GM04503 (cell line): ENCODE measurements at places on chromosomes 7 and 10.

DNA sequence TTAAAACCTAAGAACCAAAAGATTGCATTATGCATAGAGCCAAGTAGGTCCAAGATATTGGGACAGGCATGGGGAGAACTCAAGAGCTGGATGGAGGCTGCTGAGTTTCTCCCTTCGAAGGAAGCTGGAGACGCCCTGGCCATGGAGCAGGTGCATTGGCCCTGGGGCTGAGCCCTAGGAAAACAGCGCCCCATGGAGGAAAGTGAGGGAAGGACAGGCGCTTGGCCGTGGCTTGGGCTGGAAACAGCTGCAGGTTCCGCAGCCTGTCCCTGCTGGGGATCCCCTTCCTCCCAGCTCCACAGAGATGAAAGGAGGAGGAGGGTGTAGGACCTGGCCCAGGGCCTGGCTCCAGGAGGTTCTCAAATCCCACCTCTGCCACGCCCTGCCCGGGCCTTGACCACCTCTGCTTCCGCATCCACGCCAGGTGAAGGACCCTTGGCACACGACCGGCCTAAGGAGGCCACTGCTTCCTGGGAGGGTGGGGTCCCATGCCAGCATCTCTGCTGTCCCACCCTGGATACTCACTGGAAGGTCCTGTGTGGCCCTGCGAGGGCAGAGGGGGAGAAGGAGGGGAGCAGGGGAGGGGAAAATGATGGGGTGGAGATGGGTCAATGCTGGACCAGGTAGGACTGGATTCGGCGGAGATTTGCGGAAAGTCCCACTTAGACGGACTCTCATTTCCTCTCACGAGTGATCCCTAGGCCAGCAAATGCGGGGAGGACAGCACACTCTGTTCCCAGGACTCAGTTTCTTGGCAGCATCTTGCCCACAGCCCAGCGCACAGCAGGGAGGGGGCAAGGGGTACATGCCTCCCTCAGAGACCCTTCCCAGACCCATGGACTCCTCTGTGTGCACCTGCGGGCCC, 258.6 kb upstream of the TCERG1L start:
- DNase-seq: no peak

GRCh38 chr7:4745971-4746919, 29.2 kb upstream of the AP5Z1 start:
- peak; percentile 48 for DNase-seq

- DNase-seq: peak; percentile 59
These were observed 806.1 kb downstream of the TNS3 start for GRCh38 chr7:46775776-46776175.

DNA sequence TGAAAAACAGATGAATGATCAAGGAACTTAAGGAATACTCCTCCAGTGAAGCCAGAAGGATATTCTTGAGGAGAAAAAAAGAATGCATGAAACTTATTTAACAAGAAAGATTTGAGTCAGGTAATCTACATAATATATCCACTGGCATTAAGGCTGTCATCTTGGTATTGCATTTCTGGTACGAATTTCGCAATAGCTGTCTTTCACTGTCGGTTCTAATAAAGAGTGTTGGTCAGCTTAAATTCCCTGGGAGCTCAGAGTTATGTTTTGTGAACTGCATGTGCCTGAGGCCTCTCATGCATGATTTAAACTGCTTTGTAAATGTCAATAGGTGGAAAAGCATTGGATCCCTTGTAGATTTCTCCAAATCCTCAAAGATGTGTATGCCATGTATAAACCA, 565.3 kb upstream of the GALNT17 start:
- DNase-seq: no peak

DNA sequence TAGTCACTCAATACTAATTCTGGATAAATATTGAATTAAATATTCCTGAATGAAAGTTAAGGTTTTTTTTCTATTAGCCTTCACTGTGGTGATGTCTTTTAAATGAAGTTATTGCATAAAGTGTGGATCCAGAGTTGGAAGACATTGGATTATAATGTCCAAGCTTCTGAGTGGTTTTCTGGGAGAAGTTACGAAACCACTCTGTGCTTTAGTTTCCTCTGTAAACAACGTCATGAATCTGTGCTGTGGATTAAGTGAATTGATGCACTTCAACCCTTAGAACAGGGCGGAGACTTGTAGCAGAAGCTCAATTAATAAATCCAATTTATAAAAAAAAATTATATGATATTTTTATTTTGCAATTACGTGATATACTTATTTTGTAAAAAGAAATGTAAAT, 271.7 kb downstream of the BICC1 start:
- no peak for DNase-seq
